Renal cortex interstitium (tissue), 15 donors: ENCODE measurements at places on chromosomes 6 and 20. TPM values are rescaled to one million over a fixed set of nuclear protein-coding genes. Genes with fewer than 3 reads are reported as not detected.

Gene XKR7
- 0.34 TPM for polyA plus RNA-seq

DNA sequence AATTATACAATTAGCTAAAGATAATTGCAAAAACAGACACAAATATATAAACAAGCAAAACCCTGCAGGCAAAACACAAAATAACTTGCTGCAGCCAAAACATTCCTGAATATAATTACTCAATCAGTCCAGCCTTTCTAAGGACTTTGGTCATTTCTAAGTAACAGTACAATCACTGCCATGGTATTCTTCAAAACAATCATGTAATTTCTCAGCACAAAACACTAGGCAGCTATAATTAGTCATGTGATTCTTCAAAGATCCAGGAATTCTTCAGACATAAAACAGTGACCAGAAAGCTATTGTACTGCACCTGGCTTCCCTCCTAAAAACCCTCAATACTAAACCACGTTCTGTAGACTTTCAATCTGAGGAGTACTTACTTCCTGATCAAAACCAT, 881.1 kb downstream of the EPHA7 start:
- no peak for DNase-seq

DNA sequence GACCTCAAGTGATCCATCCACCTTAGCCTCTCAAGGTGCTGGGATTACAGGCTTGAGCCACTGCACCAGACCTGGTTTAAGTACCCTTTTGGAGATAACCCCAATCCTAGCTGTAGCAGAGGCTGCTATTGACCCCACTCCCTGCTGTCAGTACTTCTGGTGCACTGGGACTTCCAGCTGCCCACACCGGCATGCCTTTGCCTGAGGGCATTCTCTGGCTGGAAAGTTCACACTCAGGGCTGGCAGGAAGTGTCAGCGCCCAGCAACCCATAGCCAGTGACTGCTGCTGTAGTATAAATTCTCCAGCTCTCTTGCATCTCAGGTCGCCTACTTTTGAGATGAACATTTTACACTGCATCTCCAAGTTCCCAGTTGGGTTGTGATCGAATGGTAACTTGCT, 75.3 kb downstream of the UTRN start:
- DNase-seq = no peak

Gene QKI
- polyA plus RNA-seq = 222 TPM

- DNase-seq = no peak
Measured at GRCh38 chr6:98942263-98942803, 5.4 kb downstream of the FBXL4 start.

DNA sequence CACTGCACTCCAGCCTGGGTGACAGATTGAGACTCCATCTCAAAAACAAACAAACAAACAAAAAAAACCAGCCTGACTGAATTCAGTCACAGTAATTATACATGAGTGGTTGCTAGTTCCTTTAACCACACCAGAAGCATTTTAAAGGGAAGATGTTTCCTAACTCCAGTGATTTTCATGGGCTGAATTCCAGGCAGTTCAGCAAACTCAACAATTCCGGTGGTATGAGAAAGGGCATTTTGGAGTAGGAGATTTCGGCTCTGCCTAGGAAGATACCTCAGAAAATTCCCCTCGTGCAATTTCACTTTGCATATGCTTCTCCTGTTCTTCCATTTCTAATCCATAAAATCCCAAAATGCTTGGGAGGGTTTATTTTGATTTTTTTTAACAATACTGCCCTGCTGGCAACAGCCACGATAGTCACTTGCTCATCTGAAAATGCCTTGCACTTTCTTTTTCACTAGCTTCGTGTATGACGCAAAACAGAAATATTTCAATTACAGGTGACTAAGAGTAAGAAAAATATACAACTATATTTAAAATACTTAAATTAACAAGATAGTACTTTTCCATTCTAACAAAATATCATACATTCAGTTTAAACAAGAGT, 48.3 kb upstream of the IPCEF1 start:
- no peak for DNase-seq

GRCh38 chr6:148502773-148503135, 160.1 kb downstream of the SASH1 start:
- no peak for DNase-seq

Gene KIF6
- polyA plus RNA-seq = 3.6 TPM

Gene C20orf202
- 0.44 TPM for polyA plus RNA-seq

- no peak for DNase-seq
Measured at GRCh38 chr6:135703007-135703406, 148.5 kb upstream of the PDE7B start.

Gene NRN1
- polyA plus RNA-seq = 5.0 TPM

Gene PLTP
- polyA plus RNA-seq = 115 TPM

Gene PNLDC1
- polyA plus RNA-seq = 0.35 TPM

DNA sequence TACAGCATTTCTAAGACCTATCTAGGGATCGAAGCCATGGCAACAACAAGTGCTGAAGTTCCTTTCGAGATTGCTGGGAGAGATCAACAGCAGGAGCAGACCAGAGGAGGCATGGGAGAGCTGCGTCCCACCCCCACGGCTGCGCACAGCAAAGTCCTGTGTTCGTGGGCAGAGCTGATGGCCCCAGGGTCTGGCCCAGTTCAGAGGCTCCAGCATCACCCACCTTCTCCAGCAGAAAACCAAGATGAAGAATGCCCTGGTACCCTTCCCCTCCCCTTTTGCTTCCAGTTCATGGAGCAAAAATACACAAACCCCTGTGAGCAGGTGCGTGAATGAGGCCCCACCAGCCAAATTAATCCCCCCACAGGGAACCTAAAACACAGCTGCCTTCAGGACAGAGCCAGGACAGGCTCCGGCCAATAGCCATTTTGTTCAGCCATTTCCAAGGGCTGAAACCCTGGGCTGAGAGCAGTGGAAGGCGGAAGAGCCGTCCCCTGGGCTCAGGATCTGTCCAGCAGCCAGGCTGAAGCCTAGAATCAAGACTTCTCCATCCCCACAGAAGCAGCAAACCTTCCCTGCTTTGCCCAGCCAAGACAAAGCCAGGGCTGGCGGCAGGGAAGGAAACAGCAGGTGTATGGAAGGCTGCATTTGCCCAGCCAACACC, 102.8 kb downstream of the PREX1 start:
- no peak for DNase-seq

Gene VSX1
- polyA plus RNA-seq = not detected

- no peak for DNase-seq
Measured at GRCh38 chr6:41813469-41813868, 26.0 kb downstream of the TOMM6 start.

Gene SLC12A5
- polyA plus RNA-seq = 2.6 TPM

Gene GPR6
- polyA plus RNA-seq = not detected

GRCh38 chr6:148831064-148831463, 84.2 kb downstream of the UST start:
- DNase-seq = no peak

- DNase-seq = no peak
Measured at GRCh38 chr20:19368351-19368750, 155.9 kb downstream of the SLC24A3 start.

Gene FAM184A
- 8.4 TPM for polyA plus RNA-seq

- DNase-seq = no peak
Measured at GRCh38 chr6:111592726-111593511, 12.8 kb downstream of the TRAF3IP2 start.

- no peak for DNase-seq
Measured at GRCh38 chr20:13420625-13421024, 199.6 kb downstream of the ISM1 start.

DNA sequence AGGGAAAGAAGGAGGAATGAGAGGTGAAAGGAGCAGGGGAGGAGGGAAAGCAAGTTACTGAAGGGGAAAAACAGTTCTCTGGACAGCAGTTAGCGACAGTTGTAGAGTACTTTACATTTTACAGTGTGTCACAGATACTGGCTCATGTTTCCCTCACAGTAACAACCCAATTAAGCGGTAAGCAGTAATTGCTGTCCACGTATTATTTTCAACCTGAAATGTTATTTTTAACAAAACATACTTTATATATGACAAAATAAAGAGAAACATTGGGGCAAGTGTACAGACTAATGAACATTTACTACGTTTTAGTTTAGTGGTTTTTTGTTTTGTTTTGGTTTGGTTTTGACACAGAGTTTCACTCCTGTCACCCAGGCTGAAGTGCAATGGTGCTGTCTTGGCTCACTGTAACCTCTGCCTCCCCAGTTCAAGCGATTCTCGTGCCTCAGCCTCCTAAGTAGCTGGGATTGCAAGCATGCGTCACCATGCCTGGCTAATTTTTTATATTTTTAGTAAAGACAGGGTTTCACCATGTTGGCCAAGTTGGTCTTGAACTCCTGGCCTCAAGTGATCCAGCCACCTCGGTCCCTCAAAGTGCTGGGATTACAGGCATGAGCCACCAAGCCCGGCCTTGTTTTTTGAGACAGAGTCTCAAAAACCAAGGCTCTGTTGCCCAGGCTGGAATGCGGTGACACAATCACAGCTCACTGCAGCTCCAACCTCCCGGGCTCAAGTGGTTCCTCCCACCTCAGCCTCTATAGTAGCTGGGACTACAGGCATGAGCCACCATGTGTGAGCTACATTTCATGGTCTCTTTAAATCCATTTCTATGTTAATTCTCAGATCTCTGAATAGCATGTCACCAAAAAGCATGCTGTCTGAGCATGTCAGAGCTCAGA, 22.6 kb upstream of the BTN3A2 start:
- no peak for DNase-seq

DNA sequence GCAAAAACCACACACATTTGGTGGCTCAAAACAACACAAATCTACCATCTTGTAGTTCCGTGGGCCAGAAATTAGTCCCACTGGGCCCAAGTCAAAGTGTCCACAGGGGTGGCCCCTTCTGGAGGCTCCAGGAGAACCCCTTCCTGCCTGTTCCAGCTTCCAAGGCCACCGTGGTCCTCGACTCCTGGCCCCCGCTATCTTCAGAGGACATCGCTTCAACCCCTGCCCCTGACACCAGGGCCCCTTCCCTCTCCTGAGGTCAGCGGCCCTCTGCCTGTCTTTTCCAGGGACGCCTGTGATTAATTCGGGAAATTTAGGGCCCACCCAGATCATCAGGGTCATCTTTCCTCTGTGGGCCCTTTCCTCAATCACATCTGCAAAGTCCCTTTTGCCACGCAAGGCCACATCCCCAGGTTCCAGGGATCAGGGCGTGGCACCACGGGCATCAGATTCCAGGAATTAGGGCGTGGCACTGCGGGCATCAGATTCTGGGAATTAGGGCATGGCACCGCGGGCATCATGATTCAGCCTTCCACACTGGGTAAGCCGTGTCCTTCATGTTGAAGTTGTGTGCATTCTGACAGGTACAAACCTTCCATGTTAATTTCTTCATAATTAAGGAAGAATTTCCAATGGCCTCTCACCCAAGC, 59.9 kb upstream of the SMOC2 start:
- DNase-seq = no peak

- no peak for DNase-seq
Measured at GRCh38 chr6:14040042-14040441, 77.5 kb upstream of the CD83 start.

Gene ZC2HC1B
- polyA plus RNA-seq = not detected

Gene PDE10A
- 46.6 TPM for polyA plus RNA-seq

- DNase-seq = no peak
Measured at GRCh38 chr6:40477246-40478126, 109.7 kb downstream of the LRFN2 start.

DNA sequence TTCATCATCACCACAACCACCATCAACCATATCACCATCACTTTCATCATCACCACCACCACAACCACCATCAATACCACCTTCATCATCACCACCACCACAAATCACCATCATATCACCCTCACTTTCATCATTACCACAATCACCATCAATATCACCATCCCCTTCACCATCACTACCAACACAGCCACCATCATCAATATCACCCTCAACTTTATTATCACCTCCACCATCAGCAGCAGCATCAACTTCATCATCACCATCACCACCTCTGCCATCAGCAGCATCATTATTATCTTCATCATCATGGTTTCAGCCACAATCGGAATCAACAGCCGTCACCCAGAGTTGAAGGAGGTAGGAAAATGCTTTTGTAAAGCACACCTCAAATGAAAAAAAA, 225.7 kb upstream of the SULF2 start:
- DNase-seq = no peak
